ENCODE measurements at places on chromosomes 5 and 9. TPM values are rescaled to one million over a fixed set of nuclear protein-coding genes. Genes with fewer than 3 reads are reported as not detected.

The LVRN gene
- 0.65 TPM for total RNA-seq

The EXD3 gene
- 8.0 TPM for total RNA-seq

The CRHBP gene
- 0.32 TPM for total RNA-seq

The PRPF4 gene
- total RNA-seq, result 9.9 TPM

The GADD45G gene
- 128 TPM for total RNA-seq

- no peak for DNase-seq
These were observed 1217.9 kb upstream of the ACO1 start for GRCh38 chr9:31166516-31166915.

- no peak for DNase-seq
These were observed 72.4 kb downstream of the FYB1 start for GRCh38 chr5:39146831-39147540.

GRCh38 chr9:706606-707459 is 134.7 kb upstream of the DMRT1 start:
- DNase-seq, result peak; percentile 79

DNA sequence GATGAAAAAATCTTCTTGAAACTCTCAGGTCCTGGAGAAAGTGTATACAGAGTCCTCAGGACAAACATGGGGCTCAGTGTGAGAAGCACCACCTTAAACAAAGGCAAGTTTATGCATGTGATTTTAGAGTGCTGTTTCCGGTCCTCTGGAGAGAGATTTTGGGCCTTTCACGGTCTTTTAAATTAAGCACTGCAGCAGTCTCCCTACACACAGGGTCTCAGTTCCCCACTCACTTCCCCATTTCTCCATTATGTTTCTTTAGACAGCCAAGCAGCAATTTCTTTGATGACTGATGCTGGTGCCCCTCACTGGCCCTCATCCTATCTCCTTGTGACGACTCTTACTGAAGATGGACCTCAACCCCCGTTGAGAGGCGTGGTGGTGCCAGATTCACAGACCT is 220.2 kb upstream of the CLINT1 start:
- DNase-seq, result no peak

- peak; percentile 55 for DNase-seq
These were observed 24.0 kb upstream of the TNIP1 start for GRCh38 chr5:151104795-151105194.

DNA sequence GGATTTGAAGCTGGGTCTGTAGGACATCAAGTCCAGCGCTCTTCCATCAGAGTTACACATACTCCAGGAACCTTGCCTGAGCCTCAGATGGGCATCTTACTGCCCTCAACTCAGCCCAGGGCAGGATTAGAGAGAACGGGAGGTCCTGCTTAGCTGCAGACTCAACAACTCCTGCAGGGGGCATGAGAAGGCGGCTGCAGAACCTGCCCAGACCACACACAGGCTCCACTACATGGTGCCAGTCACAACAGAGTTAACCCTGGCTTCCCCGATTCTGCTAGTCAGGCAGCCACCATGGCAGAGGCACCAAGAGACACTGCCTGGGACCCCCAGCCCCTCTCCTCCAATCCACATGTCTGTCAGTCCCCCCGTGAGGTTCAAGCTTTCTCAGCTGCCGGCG is 23.9 kb upstream of the CPLX2 start:
- DNase-seq, result no peak

DNA sequence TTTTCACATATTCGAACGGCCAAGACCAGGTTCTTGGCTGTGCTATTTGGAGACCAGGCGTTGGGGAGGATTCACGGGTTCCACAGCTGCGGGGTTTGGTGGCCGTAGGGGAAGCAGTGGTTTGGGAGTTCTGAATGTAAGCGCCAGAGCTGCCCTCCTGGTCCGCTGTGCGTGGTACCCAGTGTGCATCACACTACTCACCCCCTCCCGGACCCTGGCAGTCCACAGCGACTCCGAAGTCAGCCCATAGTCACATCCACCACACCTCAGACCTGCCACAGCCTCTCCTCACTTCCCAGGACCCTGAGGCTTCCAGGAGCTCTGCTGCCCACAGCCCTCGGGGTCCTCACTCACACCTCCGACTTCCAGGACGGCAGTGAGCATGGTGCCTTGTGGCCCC is 26.8 kb downstream of the AMBP start:
- DNase-seq, result no peak

DNA sequence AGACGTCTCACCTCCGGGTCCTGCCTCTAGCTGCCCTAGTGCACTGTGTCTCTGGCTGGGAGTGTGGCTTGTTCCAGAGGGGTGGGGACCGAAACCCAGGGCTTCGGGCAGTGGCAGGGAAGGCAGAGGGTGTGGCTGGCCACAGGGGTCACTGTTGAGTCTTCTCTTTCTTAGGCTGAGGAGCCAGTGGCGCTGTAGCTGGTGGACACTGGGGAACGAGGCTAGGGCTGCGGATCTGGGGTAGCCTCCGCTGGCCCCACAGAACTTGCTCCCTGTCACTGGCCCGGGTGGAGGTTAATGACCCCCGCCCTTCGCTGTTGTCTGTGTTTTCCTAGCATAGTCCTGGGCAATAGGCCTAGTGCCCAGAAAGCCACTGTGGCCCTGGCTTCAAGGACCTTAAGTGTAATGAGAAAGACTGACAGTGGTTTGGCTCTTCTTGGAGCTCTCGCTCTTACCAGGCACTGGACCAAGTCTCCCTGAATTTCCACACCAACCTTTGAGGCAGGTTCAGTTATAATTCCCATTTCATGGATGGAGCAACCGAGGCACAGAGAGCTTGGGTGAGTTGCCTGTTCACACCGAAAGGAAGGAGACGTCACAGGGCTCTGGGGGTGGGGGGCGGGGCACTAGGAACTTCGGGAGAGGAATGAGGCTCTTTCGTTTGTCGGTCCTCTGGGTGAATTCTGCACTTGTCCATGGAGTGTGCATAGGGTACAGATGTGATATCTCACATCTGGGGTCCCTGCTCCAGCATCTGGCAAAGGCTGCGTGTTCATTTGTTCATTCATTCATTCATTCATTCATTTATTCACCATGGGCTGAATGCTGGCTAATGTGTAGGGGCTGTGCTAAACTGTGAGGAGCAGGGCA is 4.8 kb upstream of the IER5L start:
- peak; percentile 55 for DNase-seq

DNA sequence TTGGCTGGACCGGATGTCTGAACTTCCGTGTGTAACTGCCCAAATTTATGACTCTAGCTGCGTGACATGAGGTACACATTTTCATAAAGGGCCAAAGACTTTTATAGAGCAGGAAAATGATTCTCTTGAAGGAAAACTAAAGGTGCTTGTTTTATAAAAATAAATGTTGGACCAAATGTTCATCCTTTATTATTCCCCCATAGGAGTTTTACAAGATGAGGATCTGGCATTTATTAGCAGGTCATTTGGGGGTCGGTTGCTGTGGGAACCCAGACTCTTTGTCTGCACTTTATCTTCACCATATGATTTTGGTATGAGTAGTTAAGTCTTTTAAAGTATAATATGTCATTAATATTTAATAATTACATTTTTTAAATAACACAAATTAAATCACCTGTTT is 571.2 kb downstream of the EFNA5 start:
- no peak for DNase-seq

GRCh38 chr9:31500422-31500821 is 884.0 kb upstream of the ACO1 start:
- DNase-seq, result no peak

GRCh38 chr5:118919016-118919415 is 69.3 kb downstream of the DTWD2 start:
- no peak for DNase-seq

DNA sequence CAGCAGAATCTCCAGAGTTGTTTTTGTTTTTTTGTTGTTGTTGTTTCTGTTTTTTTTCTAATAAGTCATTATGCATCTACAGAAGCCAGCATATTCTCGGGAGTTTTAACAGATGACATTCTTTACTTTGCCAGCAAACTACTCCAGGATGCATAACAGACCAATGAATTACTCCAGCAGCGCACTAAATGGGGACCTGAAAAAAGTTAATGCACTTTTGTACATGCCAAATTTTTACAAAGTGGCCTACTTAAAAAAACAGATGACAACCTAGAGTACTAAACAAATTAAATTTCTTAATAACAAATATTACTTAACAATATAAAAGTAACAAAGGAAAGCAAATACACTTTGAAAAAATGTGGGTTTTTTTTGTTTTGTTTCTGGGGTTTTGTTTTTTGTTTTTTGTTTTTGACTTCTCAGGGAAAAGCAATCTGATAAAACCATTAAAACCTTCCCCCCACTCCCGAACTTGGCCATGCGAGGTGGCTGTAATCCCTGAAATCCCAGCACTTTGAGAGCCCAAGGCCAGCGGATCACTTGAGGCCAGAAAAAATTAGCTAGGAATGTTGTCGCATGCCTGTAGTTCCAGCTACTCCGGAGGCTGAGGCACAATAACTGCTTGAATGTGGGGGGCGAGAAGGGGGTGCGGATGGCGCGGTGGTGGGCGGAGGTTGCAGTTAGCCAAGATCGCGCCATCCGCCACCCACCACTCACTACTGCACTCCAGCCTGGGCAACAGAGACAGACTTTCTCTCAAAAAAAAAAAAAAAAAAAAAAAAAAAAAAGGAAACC is 352.4 kb downstream of the CETN3 start:
- no peak for DNase-seq

- no peak for DNase-seq
These were observed 69.3 kb downstream of the TRIM36 start for GRCh38 chr5:115100319-115100955.

GRCh38 chr5:173114536-173114935 is 29.8 kb upstream of the BNIP1 start:
- DNase-seq, result no peak

DNA sequence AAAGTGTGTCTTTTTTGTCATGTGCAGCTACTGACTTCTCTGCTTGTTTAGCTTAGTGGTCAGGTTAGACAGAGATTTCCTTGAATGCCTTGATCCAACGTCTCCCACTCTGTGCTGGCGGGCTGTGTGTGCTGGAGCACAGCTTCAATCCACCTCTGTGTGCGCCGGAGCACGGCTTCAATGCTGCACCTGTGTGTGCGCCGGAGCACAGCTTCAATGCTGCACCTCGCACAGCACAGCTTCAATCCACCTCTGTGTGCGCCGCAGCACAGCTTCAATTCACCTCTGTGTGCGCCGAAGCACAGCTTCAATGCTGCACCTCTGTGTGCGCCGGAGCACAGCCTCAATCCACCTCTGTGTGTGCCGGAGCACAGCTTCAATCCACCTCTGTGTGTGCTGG is 69.0 kb upstream of the PHYKPL start:
- DNase-seq, result no peak

DNA sequence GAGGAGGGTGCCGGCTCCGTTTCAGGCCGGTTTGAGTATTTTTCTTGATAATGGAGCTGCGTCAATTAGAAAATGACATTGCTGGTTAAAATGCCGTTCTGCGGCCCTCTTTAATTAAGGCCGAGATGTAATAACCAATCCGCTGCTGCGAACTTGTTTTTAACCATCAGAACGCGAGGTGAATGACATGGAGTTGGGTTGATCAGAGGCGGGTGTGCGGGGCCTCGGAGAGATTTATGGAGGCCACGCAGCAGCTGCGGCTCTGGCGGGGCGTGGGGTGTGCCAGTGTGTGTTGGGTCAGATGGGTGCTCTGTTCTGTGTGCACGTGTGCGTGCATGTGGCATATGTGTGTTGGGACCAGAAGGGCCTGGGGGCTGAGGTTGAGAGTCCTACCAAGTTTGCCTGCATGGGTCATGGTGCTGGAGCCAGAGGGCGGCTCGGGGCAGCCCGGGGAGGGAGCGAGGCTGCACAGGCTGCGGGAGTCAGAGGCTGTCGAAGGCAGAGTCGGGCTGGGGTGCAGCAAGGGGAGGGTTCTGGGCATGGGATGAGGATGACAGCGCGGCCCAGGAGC is 25.4 kb downstream of the RXRA start:
- no peak for DNase-seq

- DNase-seq, result peak; percentile 87
These were observed 6.1 kb upstream of the PRR16 start for GRCh38 chr5:120457839-120458507.

- no peak for DNase-seq
These were observed 11.1 kb downstream of the PCDH1 start for GRCh38 chr5:141867139-141867538.

DNA sequence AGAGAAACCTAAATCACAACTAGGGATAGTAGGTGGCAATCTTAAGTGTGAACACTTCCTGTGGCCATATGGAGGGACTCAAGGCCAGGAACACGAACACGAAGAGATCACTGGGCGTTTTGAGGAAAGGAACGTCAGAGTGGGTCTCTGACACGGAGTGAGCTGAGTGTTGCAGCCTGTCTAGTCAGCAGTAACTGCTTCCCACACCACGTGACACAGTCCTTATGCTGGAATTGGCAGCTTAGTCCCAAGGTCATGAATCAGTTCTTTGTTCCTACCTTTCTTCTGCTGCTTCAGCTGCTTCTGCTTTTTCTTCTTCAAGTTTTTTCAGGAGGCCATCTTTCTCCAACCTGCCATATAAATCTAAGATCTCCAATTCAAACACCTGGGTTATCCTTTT is 18.2 kb downstream of the SPACA9 start:
- DNase-seq, result no peak

DNA sequence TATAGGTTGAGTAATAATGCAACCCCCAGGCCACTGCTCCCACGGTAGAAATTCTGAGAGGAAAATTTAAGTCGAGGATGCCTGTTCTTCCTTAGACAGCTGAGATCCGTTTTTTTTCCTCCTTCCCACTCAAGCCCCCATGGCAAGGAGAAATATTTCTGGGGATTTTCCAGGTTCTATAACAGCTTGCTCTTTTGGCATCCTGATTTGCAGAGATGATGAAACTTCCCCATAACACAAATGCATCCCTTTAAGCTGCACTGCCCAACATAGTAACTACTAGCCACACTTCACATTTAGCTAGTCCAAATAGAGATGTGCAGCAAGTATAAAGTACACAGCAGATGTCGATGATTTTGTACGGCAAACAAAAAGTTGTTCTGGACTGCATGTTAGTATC is 32.5 kb upstream of the GNA14 start:
- DNase-seq, result no peak

DNA sequence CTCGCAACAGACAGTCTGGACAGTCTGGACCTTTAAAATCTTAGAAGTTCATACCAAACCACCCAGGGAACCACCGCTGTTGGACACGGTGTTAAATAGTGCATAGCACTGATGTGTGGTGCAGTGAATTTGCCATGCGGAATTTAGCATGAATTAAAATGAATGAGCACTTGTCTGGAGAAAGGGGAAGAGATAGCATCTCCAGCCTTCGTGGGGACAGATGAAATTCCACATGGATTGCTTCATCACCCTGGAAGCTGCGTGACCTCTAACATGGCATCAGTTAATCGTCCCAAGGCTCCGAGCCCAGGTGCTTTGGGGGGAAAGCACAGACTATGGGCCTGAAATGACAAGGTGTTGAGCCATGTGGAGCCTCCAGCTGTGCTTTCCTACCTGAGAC is 91.4 kb downstream of the ADAMTS16 start:
- DNase-seq, result no peak

GRCh38 chr9:4138180-4138579 is 161.7 kb downstream of the GLIS3 start:
- no peak for DNase-seq

DNA sequence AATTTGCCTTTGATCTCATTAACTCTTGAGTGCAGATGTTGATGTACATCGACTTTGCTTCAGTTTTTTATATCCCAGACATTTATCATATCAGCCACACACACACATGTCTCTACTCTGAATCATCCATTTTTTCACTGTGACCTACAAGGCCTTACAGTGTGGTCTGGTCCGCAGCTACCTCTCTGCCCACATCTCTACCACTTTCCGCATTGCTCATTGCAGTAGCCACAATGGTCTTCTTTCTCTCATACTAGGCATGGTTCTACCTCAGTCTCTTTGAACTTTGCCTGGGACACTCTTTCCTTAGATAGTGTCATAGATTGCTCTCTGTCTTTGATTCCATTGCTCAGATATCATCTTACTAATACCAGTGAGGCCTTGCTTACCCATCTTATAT is 87.9 kb upstream of the FSD1L start:
- DNase-seq, result no peak

All from left cardiac atrium (tissue), 4 donors.